Brain microvascular endothelial cell (primary cell): ENCODE measurements at places on chromosomes 3 and 15.

DNA sequence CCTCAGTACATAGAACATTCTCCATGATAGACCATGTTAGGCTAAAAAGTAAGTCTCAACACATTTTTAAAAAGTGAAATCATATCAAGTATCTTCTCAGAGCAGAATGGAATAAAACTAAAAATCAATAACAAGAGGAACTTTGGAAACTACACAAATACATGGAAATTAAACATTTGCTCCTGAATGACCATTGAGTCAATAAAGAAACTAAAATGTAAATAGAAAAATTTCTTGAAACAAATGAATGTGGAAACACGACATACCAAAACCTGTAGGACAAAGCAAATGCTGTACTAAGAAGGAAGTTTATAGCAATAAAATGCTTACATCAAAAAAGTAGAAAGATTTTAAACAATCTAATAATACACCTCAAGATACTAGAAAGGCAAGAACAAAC is 33.6 kb downstream of the NEK10 start:
- no peak for DNase-seq

DNA sequence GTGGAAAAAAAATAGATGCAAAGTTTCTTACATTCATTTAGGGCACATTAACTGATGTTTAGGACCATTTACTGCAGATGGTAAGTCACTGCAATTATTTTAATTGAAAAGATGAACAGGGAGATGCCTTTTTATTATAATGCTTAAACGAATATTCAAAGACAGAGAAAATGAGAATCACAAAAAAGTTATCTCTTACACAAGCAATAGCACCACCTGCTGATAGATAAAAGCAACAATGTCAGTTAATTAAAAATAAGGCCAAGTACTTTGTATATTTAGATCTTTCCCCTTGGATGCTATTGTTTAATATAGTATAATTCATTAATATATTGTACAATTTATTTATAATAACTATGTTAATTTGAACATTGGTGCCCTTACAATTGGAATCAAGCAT is 55.9 kb downstream of the IFT80 start:
- no peak for DNase-seq

- DNase-seq, result no peak
Observed at GRCh38 chr15:59245559-59245958, 38.9 kb downstream of the LDHAL6B start.

DNA sequence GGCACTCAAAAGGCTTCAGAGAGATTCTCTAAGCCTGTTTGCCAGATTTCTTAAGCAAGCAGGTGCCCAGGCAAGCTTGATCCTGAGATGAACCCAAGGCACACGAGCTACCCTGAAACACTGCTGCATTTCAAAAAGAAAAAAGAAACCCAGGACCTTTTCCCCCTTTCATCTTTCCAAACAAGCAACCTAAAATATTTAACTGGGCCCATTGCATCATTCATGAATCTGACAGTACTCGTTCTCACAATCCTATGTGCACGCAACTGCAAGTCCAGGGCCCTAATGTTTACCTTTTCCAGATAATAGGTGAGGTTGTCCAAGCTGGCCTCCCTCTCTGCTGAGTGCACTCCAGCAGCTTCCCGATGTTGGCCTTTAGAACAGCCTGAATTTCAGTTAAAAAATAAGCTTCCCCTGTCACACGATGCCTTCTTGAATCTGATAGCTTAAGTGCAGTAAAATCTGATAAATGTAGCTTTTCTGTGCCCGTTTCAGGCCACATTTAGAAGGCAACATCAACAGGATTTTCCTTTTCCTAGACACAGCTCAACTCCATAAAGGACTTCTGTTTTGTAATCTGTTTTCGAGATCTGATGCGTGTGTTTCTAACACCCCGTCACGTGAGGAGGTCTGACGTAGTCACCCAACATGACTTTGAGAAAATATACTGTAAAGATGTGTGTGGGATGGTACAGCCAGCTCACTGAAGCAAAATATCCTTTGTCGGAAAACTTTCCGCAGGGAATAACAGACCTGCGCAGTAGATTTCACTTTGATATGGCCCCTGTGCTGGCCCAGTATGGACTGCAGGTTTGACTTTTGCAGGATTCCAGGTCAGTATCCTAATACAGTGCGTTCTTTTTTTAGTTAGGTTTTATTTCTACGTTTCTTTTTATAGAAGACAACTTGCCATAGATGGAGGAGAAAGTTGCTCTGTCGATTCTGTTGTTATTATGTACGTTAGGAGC is 55.1 kb upstream of the RASA2 start:
- no peak for DNase-seq
